ENCODE measurements at places on chromosomes 6 and 20.

- no peak for DNase-seq
Measured at GRCh38 chr20:675033-675452, 559 bp downstream of the SCRT2 start.

GRCh38 chr6:17851720-17852161 lies 135.7 kb downstream of the KIF13A start:
- DNase-seq, result peak; percentile 68

- no peak for DNase-seq
Measured at GRCh38 chr20:31706607-31707257, 15.9 kb downstream of the BCL2L1 start.

GRCh38 chr6:1838604-1839213 lies 229.0 kb downstream of the FOXC1 start:
- DNase-seq, result peak; percentile 75

GRCh38 chr6:169370054-169370453 lies 116.4 kb upstream of the THBS2 start:
- DNase-seq, result no peak

DNA sequence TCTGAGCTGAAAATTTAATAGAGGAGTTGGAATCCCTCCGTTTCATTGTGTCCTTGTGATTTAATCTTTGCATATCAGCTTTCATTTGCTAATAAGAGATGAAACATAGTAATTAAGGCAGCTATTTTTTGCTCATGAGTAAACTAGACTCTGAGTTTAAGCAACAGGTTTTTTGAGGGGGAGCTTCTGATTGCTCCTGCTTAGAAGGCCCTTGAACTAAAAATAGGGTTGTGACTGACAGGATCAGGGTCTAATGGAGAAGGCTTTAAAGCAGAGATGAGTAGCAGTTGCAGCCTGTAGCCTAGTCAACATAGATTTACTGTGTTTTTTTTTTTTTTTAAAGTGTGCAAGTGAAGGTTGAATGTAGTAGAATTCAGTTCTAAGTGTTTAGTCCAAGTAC lies 17.4 kb downstream of the HSF2 start:
- no peak for DNase-seq

DNA sequence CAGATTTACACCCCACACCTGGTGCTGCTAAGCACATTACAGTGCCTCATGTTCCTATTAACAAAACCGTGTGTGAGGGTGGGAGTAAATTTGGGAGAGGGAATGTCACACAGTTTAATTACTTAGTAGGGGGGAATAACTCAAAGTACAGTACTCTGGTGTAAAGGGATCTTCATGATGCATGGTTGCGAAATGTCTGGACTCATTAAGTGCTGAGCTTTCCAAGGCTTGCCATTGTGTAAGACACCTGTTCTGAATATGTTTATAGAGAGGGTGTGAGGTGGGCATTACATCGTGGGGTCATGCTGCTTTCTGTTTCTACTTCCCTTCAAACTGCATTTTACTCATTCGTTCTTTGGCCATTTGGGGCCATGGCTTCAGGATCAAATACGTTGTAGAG lies 181.2 kb downstream of the ADGRG6 start:
- DNase-seq, result no peak

GRCh38 chr6:28777147-28777461 lies 146.7 kb downstream of the TRIM27 start:
- DNase-seq, result no peak

GRCh38 chr6:20092071-20092566 lies 120.2 kb downstream of the MBOAT1 start:
- DNase-seq, result peak; percentile 56

- DNase-seq, result no peak
Measured at GRCh38 chr6:16754876-16755275, 6.4 kb downstream of the ATXN1 start.

DNA sequence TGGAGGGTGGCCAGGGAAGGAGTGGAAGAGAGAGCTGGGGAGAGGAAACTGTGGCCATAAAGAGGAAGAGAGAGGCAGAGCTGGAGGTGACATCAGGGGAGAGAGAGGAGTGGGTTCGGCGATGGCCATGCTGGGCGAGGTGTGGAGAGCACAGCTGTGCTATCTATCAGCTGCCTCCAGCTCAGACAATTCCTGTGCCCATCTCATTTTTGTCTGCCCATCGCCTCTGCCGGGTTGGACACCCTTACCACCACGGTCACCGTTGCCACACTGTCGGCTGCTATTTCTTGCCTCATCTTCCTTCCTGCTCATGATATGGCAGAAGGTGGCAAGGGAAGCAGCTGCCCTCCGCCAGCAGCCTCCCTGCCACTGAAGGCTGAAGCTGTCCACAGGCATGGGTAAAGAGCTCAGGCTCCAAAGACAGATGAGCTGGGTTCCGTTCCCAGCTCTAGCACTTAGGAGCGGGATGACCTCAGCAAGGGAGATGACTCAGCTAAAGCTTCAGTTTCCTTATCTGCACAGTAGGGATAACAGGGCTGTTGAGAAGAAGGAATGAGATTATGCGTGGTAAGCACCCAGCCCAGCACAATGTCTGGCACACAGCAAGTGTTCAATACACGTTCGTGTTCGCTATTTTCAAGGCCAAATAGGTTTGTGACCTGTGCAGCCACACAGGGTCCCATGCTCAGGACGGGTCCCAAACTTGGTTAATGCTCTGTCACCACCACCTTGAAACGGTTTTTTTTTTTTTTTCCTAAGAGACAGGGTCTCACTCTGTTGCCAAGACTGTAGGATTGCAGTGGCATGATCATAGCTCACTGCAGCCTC lies 21.9 kb upstream of the TAF8 start:
- DNase-seq, result no peak

DNA sequence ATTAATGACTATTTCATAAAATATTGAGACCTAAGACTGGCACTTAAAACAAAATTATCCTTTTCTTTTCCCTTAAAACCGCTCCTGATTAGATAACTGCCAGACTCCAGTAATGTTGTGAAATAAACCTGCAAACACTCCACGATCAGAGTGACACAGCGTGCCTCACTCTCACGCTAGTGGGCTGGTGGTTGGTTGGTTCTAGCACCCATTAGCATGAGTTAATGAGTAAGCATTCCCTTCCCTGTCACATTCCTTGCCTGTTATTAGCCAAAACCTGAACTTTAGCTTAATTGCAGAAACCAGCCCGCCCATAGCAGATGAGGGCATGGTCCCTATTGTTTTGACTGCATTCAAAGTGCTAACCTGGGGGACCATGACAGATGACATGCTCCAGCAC lies 193.4 kb downstream of the CD83 start:
- DNase-seq, result no peak

DNA sequence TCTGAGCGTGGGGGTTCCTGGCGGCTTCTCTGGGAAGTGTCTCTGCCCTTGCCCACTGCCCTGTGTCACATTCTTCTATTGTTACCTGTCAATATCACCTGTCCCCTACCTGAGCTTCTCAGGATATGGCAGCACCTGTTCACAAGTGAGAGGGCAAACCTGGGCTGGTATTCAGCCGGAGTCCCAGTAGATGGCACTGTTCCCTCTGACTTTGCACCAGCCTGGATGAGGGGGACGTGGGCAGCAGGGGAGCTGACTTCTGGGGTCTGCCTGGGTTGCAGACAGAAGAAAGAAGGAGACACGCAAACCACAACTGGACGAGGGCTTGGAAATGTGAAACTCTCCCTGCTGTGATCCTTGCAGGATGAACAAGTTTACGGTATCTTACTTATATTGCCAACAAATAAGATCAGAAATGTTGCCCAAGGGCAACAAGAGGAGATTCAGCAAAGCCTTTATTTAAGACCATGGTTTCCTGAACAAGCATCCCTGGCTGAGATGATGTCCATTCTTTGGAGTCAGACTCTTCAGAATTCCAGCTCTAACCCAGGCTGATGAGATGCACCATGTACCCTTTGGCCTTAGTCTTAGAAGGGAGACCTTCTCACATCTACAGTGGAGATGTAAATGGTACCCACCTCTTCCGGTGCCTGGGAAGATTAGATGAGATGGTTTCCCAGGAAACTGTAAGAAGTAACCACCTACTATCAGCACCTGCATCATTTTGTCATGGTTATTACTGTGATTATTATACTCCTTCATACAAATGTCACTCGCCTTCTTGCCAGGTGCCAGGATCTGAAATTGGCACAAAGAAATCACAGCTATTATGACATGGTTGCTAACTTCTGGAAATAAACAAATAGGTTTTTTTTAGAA lies 400.0 kb upstream of the CDH4 start:
- DNase-seq, result no peak

- peak; percentile 44 for DNase-seq
Measured at GRCh38 chr6:113763876-113764275, 93.3 kb upstream of the MARCKS start.

DNA sequence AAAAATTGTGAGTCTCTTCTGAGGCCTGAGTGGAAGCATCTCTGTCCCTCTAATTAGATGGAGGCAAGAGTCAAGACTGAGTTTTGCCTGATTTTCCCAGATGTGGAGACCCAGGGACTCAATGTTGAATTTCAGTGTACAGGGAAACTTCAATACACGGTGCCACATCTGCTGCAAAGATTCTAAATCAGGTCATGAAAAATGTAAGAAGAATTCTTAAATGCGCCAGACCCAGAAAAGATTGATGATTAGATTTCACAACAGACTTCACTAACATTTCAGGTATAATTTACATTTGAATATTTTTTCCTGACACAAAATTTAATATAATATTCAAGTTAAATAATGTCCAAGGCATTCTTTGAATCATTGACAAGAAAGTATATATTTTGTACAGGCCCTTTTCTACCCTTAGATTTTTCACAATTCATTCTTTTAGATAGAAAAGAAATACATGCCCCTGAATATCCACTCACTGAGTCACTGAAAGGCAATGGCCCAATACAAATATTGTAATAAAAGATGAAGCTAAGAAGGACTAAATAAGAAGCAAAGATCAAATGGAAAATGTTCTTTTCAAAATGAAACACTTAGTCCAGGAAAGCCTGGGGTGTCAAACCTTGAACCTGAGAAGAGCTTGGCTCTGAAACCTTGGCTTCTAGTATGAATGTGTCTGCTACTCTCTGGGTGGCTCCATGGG lies 18.2 kb upstream of the HDGFL1 start:
- DNase-seq, result peak; percentile 33

GRCh38 chr6:150169609-150170008 lies 26.8 kb downstream of the PPP1R14C start:
- peak; percentile 75 for DNase-seq

DNA sequence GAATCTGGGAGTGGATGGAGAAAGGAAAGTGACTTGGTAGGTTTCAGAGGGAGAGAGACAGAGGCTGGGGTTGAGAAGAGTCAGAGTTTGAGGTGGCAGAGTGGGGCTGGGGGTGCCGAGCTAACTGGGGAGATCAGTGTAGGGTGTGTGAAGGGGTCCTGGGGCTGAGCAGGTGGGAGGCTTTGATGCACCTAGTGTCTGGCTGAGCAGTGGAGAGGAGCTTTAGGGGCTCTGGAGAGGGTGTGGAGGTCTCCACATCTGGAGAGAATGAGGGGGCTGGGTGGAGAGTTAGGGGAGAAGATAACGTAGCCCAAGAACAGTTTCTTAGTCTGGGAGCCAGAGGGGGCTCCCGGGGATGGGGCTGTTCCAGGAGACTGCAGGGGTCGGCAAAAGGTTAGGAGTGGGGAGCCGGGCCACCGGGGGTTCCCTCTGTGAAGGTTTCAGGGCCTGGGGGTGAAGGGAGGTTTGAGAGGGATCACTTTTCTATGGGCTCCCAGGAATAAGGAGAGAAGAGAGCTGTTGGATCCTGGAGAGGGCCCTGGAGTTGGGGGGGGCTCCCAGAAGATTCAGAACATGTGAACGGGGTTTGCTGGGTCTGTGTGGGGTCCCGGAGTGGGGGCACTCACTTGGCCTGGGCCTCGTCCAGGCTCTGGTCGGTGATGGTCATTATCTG lies 797 bp downstream of the PBX2 start:
- DNase-seq, result no peak

DNA sequence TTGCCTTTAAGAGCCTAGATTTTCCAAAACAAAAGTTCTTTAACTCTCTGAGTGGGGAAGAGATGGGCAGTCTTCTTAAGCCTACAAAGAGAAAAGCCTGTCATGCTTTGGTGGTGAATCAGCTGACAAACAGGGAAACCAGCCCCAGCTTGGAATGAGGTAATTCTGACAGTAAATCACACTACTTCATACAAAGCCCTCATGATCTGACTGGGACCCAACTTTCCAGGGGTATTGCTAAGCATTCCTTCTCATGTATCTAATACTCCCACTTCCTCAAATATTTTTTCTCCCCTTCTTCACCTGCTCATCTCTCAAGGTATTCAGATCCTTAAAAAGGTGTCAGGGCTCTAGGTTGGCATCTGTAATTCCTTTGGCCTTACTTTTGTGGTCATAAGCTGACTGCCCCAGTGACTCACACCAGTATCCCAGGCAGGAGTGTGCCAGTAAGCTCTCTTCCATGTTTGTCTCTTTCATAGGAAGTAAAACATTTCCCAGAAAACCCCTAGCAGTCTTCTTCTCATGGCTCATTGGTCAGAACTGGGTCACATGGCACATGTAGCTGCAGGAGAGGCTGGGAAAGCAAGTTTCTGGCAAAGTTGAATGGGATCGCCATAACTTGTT lies 15.0 kb upstream of the TBC1D22B start:
- peak; percentile 99 for DNase-seq

DNA sequence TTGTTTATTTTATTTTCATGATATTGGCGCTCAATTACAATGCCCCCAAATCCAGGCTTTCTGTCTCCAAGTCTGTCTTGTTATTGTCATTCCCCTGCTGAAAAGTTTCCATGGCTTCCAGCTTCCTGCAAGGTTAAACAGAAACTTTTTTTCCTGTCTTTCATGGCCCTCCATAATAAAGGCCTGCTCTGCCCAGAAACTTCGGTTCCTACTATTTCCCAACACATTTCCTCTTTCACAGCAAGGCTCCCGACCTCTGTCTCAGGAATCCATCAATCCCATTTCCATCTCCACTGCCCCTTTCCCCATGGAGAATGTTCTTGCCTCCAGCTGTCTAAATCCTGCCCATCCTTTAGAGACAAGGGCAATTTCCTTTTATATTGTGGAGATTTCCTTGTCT lies 365.2 kb upstream of the JARID2 start:
- DNase-seq, result no peak

DNA sequence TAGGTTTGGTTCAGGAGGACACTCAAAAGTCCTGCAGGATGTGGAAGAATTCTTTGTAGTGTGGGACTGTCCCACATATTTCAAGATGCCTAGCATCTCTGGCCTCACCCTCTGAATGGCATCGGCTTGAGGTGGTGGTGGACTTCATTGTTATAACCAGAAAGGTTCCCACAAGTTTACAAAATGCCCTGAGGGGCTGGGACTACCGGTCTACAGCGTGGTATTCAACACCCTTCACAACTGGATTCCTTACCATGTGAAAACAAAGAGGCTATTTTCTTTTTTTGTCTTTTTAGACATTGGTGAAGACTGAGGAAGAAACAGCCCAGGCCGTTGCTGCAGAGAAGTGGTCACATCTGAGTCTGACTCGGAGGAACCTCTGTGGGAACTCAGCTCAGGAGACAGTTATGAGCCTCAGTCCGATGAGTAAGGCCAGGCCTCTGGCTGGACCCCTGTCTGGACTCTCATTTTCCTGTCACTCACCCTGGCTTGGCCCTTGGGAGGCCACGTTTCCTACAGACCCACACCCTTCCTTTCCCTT lies 15.2 kb downstream of the PGBD1 start:
- DNase-seq, result no peak

Data from fibroblast of skin of scalp (primary cell).